DMS153 (cell line): ENCODE measurements at places on chromosomes 13 and 19.

DNA sequence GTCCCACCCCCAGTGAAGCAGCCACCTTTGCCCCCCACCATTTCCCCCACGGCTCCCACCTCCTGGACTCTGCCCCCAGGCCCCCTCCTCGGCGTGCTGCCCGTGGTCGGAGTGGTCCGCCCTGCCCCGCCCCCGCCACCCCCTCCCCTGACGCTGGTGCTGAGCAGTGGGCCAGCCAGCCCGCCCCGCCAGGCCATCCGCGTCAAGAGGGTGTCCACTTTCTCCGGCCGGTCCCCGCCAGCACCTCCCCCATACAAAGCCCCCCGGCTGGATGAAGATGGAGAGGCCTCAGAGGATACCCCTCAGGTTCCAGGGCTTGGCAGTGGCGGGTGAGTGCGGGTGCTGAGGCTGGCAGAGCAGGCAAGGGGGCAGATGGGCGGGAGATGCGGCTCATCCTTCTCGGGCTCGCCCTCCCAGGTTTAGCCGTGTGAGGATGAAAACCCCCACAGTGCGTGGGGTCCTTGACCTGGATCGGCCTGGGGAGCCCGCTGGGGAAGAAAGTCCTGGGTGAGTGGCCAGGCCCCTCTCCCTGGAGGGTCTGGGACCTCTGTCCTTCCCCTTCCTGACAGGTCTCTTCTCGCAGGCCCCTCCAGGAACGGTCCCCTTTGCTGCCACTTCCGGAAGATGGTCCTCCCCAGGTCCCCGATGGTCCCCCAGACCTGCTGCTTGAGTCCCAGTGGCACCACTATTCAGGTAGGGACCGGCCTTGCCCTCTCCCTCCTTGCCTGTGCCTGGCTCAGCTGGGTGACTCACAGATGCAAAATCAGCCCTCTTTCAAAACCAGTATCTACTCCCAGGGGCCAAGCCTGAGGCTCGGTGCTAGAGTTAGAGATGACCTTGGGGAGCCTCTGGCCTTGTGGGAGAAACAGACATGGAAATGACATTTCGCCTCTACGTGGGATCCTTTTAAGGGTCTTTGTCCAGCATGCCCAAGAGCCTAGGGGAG, 8.8 kb downstream of the IGFLR1 start:
- no peak for DNase-seq

GRCh38 chr13:98823442-98823841, 71.0 kb upstream of the SLC15A1 start:
- no peak for DNase-seq

DNA sequence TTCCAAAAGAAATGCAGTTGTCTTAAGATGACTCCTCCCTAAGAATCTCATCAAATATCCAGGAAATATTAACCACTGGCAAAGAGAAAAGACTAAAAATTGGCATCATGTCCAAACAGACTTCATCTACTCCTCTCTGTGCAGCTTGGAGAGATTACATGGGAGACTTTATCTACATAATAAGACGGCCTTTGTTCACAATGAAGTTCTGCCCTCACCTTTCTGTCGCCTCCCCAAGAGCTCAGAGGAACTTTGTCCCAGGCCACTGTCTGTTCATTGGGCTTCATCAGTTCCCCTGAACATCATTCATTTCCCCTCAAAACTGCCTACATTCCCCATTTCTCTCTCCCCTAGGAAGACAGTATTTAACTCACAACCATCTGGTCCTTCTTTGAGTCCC, 22.4 kb upstream of the MRI1 start:
- DNase-seq: no peak

DNA sequence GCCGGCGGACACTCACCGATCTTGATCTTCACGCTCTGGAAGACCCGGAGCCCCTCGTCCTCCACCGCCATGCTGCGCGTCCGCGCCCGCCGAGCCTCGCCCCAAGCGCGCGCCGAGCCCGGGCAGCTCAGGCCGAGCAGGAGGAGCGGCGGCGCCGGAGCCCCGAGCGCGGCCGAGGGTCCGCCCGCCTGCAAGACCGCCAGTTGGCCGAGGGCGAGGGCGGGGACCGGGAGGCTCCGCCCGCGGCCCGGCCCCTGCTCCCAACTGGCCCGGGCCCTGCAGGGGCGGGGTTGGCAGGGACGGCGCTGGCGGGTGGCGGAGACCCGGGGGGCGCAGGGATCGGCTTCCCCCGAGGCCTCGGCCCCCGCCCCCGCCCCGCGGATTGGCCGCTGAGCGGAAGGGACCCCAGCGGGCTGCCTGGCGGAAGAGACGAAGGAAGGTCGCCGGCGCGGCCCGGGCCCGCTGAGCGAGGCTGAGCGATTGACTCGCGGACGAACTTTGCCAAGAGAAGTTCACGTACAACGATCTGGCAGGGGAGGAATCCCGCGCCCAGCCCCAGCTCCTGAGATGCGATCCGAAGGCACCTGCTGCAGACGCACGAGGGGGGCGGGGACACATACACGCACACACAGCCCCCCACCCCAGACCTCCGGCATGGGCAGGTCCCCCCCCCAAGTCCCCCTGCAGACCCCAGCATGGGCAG, at the start of gene RASA3:
TSS of gene RASA3 (minus strand) at position 205 of the 703 bp plus-strand sequence. CDS start at position 71, 134 bp downstream.
- no peak for DNase-seq

DNA sequence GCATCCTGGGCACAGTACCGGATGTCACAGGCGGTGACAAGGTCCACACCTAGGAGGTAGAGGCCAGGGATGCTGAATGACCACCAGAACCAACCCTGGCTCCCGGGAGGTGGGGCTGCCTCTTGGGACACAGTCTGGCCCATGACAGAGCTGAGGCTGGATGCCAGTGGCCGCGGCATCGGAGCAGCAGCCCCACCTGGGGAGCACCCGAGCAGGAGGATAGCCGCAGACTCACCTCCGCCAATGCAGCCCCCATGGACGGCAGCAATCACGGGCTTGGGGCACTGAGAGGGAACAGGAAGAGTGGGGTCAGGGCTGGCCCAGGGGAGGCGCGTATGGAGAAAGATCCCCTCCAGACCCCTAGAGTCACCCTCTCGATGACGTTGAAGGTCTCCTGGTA, 4.3 kb upstream of the LGALS4 start:
- DNase-seq: no peak

DNA sequence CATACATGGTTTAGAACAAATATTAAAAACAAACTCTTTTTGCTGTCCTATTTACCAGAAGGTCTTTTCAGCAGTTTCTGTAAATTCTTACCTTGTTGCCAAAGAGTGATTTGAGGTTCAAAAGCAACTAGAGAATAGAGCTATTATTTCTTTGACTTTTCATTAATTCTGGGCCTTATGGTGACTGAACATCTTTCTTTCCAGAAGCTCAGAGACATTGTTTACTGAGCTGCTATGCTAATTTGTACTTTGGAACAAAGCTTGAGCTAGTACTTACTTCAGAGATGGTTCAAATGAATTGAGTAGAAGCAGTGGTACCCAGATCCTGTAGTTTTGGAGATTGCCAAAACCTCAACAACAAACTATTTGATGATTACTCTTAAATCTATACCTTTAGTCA, 331.2 kb downstream of the SPRY2 start:
- no peak for DNase-seq

- no peak for DNase-seq
Measured at GRCh38 chr13:103716718-103717117, 650.5 kb upstream of the SLC10A2 start.

DNA sequence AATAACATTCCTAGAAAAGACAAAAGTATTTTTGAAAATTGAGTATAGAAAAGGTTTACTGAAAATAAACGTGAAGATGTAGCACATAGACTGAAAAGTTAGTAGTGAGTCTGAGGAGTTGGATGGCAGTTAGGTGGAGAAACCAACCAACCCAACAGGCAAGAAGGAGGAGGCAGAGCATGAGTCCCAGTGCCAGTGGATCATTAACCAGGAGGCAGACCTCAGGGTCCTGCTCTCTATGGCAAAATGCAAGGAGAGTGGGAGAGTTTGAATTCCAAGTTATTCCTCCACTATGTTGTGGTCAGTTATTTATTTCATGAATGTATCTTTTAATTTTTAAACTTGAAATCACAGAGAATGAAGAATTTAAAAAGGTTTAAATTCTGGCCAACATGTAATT, 446.4 kb downstream of the GPC6 start:
- no peak for DNase-seq

GRCh38 chr13:44908712-44909111, 80.6 kb downstream of the NUFIP1 start:
- no peak for DNase-seq

- DNase-seq: no peak
Measured at GRCh38 chr13:40619479-40619814, 47.0 kb downstream of the FOXO1 start.

GRCh38 chr13:46660416-46660815, 107.4 kb downstream of the LRCH1 start:
- DNase-seq: no peak

DNA sequence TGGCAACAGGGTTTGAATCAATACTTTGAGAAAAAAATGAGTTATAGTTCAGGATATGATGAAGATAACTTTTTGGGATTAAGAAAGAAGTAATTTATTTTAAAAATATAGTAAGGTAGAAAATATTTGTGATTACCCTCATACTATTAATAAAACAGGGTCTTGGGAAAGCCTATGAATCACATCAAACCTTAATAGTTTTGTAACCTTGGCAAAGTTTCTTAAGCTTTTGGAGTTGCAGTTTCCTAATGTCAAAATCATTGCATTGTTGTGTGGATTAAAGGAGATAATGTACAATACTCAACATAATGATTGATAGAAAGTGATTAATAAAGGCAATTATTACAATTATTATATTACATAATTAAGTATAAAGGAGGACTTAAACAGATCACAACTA, 149.0 kb downstream of the LMO7 start:
- DNase-seq: no peak

DNA sequence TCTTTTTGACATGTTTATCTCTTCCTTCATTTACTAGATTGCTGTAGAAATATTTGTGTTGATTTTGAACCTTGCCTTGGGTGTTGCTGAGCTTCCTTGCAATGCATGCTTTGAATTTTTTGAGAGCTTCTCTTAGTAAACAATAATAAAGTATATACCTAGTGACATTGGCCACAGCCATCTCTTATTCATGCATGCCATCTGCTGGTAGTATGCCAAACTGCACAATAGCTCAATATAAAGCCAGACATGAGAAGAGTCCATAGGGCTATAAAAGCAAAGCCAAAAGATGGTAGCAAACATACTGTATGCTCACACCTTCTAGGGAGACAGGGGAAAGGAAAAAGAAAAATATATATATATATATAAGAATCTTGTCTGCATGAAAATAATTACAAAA, 18.9 kb upstream of the ZSCAN5A start:
- peak; percentile 22 for DNase-seq

- no peak for DNase-seq
Measured at GRCh38 chr19:4986471-4986891, 17.6 kb downstream of the KDM4B start.

GRCh38 chr19:42488783-42489521, 39.3 kb downstream of the CEACAM1 start:
- DNase-seq: no peak

GRCh38 chr19:30083125-30083681, 141.2 kb downstream of the URI1 start:
- DNase-seq: no peak

GRCh38 chr19:53424968-53425597, 6.7 kb upstream of the ZNF761 start:
- peak; percentile 39 for DNase-seq

DNA sequence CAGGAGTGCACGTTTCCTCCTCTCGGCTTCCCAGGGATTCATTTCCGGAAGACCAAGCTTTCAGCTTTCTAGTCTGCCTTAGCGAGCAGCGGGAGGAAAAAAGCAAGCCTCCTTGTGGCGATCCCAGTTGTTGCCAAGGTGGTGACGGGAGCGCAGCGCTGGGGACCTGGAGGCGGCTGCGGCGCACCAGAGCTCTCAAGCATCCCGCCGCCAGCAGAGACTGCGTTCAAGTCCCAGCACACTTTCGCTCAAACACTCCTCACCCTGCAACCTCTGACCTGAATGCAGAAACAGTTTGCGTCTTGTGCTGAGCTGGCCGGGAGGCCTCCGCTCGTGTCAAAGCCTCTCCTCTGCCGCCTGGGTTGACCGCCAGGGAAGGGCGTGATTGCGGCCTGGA, 4.9 kb downstream of the GSX1 start:
- no peak for DNase-seq

DNA sequence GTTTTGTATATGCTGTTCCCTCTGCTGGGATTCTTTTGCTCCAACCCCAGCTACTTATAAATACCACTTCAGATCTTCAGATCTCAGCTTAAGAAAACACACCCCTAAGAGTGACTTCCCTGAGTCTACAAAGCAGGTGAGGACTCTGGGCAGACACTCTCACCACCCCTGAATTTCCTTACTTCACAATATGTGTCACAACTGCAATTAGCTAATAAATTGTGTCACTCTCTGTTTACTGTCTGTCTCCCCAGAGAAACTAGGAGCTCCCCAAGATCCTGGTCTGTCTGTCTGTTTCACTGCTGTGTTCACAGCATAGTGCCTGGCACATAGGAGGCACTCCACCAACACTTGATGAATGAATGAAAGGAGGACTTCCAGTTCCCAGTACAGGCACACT, 14.4 kb downstream of the CEBPA start:
- no peak for DNase-seq

DNA sequence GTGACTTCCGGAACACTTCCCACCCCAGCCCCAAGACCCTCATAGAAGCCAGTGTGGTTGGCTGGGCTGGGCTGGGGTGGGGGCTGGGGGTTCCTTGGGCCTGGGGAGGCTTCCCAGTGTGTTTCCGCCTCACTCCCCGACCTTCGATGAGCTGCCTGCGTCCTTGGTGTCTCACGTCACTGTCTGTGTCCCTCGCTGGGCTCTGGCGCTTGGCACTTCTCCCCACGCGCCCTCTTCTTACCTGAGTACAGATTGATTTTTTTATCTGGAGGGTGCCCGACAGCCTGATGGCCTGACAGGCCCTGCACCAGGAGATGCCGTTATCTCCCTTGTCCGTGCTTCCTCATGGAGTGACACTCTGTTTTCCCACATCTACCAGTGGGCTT, 7.6 kb upstream of the GRIN3B start:
- no peak for DNase-seq

DNA sequence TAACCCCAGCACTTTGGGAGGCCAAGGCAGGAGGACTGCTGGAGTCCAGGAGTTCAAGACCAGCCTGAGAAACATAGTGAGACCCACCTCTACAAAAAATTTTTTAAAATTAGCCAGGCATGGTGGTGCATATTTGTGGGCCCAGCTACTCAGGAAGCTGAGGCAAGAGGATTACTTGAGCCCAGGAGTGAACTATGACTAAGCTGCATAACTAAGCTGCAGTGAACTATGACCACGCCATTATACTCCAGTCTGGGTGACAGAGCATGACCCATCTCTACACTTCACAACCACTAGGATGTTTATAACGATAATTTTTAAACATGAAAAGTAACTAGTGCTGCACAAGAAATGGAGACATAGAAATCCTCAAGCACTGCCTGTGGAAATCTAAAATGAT, 352.7 kb upstream of the SGCG start:
- no peak for DNase-seq

DNA sequence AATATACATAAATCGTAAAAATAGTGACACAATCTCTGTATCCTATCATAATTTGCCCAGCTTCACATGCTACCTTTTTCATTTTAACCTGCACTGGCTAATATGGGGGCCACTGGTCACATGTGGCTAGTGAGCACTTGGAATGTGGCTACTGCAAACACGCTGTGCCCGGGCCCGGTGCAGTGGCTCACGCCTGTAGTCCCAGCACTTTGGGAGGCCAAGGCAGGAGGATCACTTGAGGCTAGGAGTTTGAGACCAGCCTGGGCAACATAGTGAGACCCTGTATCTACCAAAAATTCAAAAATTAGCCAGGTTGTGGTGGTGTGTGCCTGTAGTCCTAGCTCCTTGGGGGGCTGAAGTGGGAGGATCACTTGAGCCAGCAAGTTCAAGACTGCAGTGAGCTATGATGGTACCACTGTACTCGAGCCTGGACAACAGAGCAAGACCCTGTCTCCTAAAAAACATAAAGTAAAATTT, 1.5 kb upstream of the N4BP2L1 start:
- DNase-seq: no peak
